ENCODE measurements at places on chromosomes 7 and 10.

- DNase-seq: no peak
Observed at GRCh38 chr10:52778511-52779392, 6.2 kb upstream of the MBL2 start.

DNA sequence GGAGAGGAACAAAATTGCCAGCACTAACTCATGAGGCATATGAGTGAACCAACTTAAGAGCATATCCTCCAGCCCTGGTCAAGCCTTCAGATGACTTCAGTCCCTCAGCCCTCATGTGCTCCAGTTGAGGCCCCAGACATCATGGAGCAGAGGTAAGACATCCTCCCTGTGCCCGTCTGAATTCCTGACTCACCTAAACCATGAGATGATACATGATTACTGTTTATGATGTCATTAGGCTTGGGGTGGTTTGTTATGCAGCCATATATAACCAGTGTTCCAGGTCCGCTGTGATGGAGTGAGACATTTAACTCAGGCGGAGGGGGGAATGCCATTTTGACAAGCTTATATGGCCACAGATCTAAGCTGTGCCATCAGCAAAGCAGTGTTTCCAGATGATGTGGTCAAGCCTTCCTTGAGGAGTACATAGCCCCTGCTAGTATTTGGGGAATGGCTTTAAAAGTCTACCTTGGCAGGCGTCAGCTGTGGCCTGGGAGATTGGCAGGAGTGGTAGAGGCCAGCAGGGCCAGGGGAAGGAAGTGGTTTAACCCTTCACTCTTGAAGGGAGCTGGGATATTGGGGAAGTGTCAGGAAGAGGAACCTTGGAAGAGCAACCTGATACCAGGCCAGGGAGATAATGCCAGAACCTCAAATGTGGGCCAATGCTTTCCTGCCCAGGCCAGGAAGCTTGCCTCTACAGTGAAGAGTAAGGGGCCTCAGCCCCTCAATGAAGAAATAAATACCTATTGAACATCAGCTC is 343.0 kb upstream of the PODXL start:
- DNase-seq: no peak

GRCh38 chr10:78645975-78646374 is 422.8 kb upstream of the ZMIZ1 start:
- DNase-seq: no peak

GRCh38 chr10:6045314-6045848 is 16.8 kb downstream of the IL2RA start:
- no peak for DNase-seq

DNA sequence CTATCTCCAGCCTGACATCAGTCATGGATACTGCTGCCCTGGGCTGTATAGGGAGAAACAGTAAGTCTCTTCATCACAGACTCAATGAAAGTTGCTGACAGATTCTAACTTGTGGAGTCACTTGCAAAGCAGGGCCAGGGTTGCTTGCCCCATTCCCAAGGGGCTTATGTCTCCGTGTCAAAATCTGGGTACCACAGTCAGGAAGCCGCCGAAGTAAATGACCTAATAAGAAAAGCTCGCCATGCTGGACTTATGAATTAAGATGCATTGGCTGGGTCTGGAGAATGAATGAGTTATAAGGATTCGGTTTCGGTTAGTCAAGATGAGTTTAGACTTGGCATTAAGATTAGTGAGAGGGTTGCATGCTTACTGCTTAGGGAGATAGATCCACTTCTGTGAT is 10.8 kb upstream of the OR6V1 start:
- no peak for DNase-seq

Measured in NCI-H1048 (cell line).